ENCODE measurements at places on chromosomes 11 and 22.
A peak's percentile ranks its signal among the peaks of the same experiment; 100 is the strongest.

- no peak for DNase-seq
Observed at GRCh38 chr11:63919267-63920125, 2.5 kb upstream of the RCOR2 start.

- DNase-seq = no peak
Observed at GRCh38 chr11:27124514-27125264, 84.1 kb downstream of the BBOX1 start.

- DNase-seq = no peak
Observed at GRCh38 chr11:390175-390574, 3.8 kb upstream of the PKP3 start.

DNA sequence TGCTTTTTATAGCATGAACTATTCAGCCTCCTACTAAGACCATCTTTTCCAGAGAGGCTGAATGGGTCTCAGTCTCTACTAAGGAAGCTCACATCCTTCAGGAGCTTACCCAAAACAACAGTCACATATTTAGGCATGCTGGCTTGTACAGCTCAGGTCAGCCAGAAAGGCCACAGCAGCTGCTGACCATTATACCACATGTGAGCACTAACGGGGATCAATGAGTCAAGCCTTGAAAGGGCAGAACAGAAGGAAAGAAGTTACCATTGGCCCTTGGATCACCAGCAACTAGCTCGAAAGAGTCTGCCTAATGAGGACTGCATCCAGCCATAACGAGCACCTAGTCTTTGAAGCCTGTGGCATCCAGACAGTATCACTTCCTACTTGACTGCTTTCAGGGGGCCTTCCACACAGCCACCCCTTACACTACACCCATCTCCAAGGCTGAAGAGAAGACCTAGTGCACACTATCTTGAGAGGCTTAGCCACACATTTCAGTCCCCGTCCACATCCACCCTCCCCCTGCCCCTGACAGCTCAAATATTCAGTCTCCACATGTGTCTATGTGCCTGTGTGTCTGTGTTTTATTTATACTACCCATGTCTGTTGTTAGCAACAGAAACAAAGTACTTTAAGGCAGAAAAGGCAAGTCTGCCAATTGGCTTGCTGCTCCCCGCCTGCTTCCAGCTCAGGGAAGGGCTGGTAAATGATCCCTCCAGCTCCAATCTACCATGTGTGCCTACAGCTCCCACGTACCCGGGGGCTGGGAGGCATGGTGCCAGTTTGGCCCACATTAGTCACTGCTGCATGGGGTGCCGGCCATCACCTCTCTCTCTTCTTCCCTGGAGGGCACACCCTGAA lies 95.5 kb downstream of the RPL27A start:
- no peak for DNase-seq

GRCh38 chr11:127993788-127994187 lies 593.6 kb downstream of the ETS1 start:
- peak; percentile 2 for DNase-seq

GRCh38 chr11:9675691-9676090 lies 11.8 kb downstream of the SWAP70 start:
- no peak for DNase-seq
